Stimulated activated CD4-positive, alpha-beta T cell treated with anti-CD3 and anti-CD28 coated beads, Interleukin-1b, Interleukin-23, amount 100 ng/mL, for 4 hours (primary cell): ENCODE measurements at places on chromosomes 16 and 17.

- no peak for DNase-seq
Observed at GRCh38 chr17:72258711-72259110, 137.9 kb downstream of the SOX9 start.

- DNase-seq = no peak
Observed at GRCh38 chr16:2062801-2063200, 15.0 kb downstream of the TSC2 start.

GRCh38 chr16:23510164-23510914, at the start of gene GGA2:
GGA2 (minus strand) TSS chr16:23510494; CDS start chr16:23510411, 83 bp downstream.
- peak; percentile 78 for DNase-seq

GRCh38 chr17:68782789-68783188, 172.4 kb downstream of the ABCA8 start:
- no peak for DNase-seq

DNA sequence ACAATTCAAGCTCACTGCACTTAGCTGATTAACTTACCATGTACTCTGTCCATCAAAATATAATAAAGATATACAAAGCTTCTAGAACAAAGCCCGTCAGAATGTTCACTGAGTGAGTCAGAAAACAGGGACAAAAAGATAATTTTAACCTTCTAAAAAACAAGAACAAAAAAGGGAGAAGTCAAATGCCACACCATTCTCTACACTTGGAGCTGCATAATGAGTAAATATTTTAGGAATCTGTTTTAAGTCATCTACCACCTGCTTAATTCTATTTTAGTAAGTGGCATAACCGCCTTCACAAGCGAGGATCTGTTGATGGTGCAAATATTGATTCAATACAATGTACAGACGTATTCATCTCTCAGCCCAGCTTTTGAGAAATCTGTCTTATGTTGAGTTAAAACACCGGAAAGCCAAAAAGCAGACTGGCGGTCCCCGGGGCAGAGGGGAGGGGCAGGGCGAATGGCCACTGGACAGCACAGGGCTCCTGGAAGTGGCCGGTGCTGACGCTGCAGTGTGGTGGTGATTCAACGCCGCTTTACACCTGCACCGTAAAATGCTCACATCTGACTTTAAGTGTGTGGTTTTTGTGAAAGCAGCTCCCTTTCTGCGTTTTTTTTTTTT, 20.1 kb downstream of the RAB40B start:
- DNase-seq = no peak

GRCh38 chr16:68350813-68351350, 40.1 kb downstream of the PRMT7 start:
- DNase-seq = no peak

- no peak for DNase-seq
Observed at GRCh38 chr16:67884684-67885083, at the start of gene NRN1L. NRN1L (plus strand) TSS chr16:67884885; CDS start chr16:67884904, 19 bp downstream.

GRCh38 chr16:73058616-73059409, 10.9 kb upstream of the ZFHX3 start:
- DNase-seq = no peak

DNA sequence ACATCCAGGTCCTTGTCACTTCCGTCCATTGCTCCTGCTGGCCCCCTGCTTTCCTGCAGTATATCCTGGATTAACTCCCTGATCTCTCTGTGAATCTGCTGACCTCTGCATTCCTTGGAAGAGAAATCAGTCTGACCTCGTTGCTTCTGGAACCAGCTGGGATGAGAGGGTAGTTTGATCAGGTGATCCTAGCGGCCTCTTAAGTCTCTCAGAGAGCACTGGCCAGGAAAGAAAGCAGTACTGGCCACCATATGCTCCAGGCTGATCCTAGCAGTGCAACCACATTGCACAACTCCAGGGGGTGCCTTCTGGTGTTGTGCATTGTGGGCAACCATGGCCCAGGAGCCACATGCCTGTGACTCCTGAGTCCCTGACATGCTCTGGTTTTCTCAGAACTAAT, 79.2 kb downstream of the ARHGAP23 start:
- DNase-seq = no peak

- peak; percentile 45 for DNase-seq
Observed at GRCh38 chr16:2473999-2474876, 689 bp upstream of the TBC1D24 start.

DNA sequence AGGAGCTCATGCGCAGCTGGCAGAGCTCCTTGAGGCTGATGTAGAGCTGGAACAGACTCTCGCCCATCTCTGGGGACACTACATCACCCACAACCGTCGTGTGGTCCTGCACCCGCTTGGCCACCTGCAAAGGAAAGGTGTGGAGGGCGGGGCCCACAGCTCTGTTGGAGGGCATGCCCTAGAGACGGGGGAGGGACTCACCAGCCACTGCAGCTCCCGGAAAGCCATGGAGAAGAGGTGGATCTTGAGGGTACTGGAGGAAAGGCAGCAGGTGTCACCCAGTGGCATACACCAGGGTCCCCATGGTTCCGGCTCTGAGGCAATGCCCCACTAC, 8.6 kb downstream of the UNC13D start:
- no peak for DNase-seq

GRCh38 chr17:39000021-39000601, 32.9 kb upstream of the FBXO47 start:
- no peak for DNase-seq

GRCh38 chr16:69199382-69199781, 12.4 kb downstream of the SNTB2 start:
- no peak for DNase-seq

DNA sequence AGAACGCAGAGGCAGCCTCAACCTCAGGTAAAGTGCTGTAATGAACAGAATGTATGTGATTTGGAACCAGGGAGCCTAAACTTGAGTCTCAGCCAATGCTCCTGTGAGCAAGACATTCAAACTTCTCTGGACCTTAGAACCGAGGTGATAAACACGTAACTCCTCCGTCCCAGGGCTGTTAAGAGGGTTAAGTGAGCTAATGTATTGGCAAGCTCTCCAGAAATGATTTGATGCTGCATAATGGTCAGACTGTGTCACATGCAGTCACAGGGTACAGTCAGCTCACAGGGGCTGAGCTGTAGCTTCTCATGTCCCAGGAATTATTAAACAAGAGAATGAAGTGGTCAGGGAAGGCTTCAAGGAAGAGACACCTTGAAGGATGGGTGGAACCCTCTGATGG, 10.0 kb upstream of the SLC4A1 start:
- no peak for DNase-seq

- no peak for DNase-seq
Observed at GRCh38 chr17:41957031-41957868, 9.3 kb upstream of the CNP start.

DNA sequence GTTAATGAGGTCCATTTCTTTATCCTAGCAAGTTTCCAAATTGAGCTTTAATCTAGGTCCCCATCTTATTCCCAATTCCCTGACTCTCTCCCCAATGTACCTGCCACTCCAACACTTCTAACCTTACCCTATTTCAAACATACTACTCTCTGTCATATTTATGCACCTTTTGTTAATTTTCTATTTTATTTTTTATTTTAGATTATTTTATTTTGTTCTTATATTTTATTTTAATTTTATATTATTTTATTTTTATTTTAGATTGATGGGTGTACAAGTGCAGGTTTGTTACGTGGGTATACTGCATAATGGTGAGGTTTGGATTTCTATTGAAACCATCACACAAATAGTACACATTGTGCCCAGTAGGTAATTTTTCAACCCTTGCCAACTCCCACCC, 333.9 kb upstream of the ERCC4 start:
- no peak for DNase-seq

DNA sequence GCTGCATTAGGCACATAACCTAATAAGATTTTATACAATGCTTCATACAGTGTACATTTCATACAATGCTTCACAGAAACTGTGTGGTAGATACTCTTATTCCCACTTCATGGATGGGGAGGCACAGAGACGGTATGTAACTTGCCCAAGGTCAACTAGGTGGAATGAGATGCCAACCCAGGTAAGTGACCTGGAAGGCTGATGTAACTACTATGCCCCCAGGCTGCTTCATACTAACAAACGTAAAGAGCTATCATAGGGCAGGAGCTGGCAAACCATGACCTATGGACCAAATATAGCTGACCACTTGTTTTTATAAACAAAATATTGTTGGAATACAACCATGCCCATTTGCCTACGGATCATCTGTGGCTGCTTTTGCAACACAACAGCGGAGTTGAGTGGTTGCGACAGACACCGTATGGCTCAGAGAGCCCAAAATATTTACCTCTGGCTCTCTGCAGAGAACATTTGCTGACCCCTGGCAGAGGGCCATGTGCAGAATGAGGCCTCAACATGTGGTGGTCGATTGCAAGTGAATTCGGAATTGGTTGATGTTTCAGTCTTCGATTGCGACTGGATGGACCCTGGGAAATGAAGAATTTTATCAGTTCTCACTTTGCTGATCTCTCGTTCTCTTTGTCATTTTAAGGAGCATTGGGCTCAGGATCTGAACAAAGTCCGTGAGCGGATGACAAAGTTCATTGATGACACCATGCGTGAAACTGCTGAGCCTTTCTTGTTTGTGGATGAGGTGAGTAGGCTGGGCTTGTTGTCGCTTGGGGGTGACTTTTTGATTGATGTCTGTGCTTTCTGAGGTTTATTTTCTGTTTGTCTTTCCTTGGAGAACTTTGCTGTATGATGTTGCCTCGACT, 109.7 kb downstream of the PLCG2 start:
- no peak for DNase-seq

GRCh38 chr16:74583926-74584666, 22.8 kb downstream of the GLG1 start:
- no peak for DNase-seq

DNA sequence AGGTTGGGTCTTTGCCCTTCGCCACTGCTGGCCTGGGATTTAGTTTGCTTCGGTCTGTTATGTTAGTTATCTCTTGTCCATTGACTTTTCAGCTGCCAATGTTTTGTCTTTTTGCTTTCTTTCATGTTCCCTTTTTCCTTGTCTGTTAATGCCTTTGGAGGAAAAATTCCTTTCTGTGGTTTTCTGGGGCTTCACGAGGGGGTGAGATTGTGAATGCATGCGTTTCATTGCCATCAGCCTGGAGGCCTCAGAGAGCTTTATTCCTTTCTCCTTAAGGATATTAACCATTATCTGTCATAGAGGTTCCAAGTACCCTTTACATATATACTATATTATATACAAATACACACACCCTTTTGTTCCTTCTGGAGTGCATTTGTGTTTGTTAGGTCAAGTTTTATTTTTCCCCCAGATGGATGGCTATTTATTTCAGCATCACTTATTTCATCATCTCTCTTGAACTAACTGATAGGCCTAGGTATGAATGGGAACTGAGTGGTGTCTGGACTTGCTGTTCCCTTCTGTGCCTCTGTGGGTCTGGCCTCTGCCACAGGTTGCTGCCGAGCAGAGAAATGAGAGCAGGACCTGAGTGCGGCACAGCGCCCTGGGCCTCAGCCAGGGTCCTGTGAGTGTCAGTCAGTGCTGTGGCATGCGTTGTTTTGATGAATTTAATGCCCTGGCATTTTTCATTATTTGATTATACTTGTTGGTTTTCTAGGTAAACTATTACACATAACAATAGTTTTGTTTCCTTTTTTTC, 193.4 kb downstream of the LGALS9B start:
- no peak for DNase-seq

- no peak for DNase-seq
Observed at GRCh38 chr17:5975661-5976060, 94.5 kb upstream of the WSCD1 start.

GRCh38 chr16:49324703-49325102, 43.1 kb upstream of the CBLN1 start:
- no peak for DNase-seq

- no peak for DNase-seq
Observed at GRCh38 chr16:55437625-55438024, 41.4 kb upstream of the MMP2 start.

GRCh38 chr17:50763716-50764475, 3.4 kb downstream of the ANKRD40CL start:
- no peak for DNase-seq

DNA sequence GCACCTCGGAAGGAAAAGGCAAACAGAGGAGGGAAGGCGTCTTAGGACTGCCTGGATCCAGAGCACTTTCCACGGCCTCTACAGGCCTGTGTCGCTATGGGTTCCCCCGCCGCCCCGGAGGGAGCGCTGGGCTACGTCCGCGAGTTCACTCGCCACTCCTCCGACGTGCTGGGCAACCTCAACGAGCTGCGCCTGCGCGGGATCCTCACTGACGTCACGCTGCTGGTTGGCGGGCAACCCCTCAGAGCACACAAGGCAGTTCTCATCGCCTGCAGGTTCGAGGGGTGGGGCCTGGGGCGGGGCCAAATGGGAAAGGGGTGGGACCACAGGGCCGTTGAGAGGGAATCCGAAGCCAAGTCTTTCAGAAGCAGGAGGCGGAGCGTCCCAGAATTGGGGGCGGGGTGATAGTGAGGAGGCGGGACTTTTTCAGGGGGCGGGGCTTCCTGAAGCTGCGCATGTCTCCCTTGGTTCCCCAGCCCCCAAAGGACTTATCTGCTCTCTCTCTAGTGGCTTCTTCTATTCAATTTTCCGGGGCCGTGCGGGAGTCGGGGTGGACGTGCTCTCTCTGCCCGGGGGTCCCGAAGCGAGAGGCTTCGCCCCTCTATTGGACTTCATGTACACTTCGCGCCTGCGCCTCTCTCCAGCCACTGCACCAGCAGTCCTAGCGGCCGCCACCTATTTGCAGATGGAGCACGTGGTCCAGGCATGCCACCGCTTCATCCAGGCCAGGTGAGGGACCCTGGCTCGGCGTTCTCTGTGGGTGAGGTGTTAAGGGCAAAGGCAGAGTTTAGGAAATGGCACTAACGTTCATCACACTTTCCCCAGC, 939 bp downstream of the BCL6B start:
- DNase-seq = peak; percentile 92

GRCh38 chr16:60611844-60612243, 1424.4 kb downstream of the CDH8 start:
- DNase-seq = no peak

DNA sequence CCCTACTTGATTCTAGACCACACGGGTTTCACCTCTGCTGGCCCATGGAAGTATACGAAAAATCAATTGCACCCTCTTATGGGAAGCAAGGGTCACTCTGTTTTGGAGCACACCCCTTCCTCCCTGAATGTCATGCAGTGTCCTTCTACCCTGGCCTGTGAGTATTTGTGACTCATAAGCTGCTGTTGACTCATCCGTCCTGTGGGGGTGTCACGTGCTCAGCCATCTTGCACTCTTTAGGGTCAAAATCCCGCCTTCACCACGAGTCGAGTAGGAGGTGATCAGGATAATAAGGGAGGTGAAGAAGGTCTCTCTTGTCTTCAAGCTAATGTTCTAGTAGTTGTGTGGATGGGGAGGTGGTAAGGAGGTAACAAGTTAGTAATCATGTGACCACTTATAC, 341.0 kb upstream of the EEF2KMT start:
- no peak for DNase-seq
